Esophagus muscularis mucosa (tissue), 4 donors: ENCODE measurements at places on chromosomes 4 and X.
A peak's percentile ranks its signal among the peaks of the same experiment; 100 is the strongest.

- no peak for DNase-seq
Observed at GRCh38 chrX:2145692-2146367, 354.9 kb downstream of the DHRSX start.

DNA sequence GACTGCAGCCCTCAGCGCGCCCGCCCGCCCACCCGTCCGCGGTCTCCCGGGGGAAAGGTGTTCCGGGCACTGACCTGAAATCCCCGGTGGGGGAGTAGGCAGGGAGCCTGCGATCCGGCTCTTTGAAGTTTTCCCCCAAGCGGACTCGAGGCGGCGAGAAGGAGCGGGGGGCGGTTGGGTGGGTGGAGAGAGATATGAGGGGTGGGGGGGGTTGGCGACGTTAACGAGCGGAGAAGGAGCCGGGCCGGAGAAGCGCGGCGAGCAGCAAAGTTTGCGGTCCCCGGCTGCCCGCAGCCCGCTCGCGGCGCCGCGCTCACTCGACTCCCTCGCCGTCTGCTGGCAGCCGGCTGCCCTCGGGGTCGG is 636 bp downstream of the BCOR start:
- no peak for DNase-seq

GRCh38 chr4:118373614-118374255 is 20.9 kb upstream of the PRSS12 start:
- no peak for DNase-seq

- DNase-seq = peak; percentile 92
Observed at GRCh38 chr4:16544251-16544721, 318.0 kb upstream of the TAPT1 start.

DNA sequence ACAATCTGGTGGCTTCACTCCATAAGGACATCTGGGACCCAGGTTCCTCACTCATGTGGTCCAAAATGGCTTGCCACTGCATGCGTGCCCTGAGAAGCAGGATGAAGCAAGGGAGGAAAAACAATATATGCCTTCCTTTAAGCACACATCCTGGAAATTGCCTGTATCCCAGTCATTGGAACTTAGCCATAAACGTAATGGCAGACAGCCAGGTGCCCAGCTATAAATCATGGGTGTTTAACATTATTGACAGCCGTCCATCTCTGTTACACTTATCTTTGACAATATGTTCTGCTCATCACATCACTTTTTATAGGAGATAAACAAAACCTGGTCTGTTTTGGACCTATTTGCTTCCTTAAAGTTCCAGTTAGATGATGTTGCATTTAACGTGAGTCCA is 181.0 kb downstream of the AASDH start:
- DNase-seq = peak; percentile 12

DNA sequence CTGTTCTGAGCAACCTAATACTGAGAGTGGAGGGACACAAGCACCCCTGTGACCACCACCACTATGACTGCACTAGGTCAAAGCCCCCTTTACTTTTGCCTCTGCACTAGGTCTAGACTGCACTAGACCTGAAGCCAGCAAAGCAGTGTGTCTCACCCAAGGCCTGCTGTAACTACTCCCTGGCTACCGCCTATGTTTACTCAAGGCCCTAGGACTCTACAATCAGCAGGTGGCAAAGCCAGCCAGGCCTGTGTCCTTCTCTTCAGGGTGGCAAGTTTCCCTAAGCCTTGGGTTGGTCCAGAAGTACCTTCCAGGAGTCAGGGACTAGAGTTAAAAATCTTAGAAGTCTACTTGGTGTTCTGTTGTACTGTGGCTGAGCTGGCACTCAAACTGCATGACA is 15.9 kb downstream of the RAB33B start:
- DNase-seq = no peak

DNA sequence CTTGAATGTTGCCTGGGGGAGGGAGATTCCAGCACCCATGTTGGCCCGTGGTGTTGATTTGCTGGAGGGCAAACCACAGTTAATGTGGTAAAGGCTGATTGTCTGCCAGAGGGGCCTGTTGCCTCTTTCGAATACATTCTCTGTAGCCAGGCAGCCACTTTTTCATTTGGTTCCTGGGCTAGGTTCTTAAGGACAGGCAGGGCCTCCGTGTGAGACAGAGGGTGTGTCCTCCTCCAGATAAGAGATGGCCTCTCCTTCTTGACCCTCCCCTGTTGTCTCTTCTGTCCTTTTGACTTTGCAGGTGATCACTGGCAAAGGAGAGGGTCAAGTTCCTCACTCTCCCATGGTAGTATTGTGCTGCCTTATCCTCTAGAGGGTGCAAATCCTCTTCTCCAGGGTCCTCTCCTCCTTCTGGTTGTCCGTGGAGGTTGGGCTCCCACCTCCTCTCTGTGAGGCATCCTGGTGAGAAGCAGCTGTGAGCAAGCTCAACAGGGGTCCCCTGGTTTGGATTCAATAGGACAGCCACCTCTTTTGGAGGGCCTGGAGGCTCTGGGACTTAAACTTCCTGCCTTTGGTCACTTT is 44.9 kb downstream of the ZNF182 start:
- DNase-seq = no peak

DNA sequence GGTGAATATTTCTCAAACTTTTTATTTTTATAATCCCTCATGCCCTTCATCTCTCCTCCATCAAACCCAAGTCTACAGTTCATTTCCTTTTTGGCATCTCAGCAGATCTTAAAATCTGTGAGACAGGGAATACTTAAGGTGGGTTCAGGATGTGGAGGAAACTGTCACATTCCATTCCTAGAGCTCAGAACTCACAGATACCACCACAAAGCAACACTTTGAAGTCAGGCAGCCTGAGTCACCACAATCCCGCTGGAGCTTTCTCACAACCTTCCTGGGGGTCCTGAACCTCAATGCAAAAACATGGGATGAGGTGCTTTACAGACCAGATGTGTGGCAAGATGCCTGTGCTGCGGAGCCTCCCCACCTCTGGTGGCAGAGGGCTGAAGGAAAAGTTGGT is 63.2 kb downstream of the HHIP start:
- no peak for DNase-seq

- DNase-seq = no peak
Observed at GRCh38 chr4:67576538-67576937, 18.0 kb downstream of the STAP1 start.

- no peak for DNase-seq
Observed at GRCh38 chrX:67545036-67545821, 1.4 kb downstream of the AR start.

DNA sequence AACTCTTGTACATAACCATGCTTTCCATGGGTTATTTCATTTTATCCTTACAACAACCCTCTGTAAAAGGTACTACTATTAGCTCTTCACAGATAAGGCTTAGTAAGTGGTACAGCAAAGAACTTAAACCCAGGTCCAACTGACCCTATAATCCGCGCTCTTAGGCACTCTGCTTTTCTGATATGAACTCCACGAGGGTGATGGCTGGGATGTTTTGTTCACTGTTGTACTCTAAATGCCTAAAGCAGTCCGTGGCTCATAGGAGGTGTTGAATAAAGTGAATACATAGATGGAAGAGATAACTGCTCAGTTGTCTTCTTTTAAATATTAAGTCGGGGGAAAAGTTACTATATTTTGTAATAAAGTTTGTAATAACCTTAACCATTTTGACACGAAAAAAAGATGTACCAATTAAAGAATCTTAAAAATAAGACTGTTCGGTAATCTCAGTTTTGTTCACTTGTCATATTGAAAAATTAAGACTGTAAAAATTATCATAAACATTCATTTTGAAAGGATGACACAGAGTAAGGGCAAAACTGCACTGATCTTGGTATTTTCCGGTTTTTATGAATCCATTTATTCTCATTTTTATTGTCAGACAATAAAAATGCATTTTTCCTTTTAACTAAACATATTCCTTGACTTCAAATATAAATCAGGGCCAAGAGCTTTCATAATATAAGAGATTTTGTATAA is 166.5 kb downstream of the FBXW7 start:
- DNase-seq = no peak
